HepG2 (cell line): ENCODE measurements at places on chromosomes 7 and 10. TPM values are rescaled to one million over a fixed set of nuclear protein-coding genes. Genes with fewer than 3 reads are reported as not detected.

GRCh38 chr10:86962136-86962980 lies 4.0 kb downstream of the SNCG start:
- no peak overlapping the region for H3K27ac ChIP-seq
- H3K4me1 ChIP-seq, result peaks cover 59% of the 10 kb centered on the region

DNA sequence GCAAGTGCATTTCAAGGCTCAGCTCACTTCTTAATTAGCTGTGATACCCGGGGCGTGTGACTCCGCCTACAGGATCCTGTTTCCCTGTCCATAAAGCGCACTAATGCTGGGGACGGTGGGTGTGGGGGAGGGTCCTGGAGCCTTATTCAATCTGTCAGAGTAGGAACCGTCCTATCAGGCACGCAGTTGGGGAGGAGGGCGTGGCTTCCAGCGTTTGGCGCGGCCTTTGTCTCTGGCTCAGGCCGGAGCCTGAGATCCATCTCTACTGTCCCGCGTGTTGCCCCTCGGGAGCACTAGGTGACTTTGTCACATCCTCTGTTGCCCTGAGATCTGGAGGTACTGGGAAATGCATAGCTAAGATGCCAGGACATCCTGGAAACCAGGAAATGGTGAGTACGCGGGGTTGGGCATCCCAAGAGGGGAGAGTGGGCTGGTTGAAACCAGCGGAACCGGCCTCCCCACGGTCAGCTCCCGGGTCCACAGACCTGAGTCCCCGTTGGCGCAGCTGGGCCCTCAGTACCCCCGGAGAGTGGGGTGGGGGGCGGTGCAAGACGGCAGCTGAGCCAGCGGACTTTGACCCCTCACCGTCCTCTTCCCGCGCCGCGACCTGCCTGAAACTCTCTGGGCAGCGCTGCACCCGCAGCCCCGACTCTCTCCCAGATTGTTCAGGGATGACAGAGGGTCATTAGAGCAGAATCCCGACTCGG lies 104.4 kb upstream of the ZNF92 start:
- H3K36me3 ChIP-seq, result no peaks in the 10 kb centered on the region
- H3K4me1 ChIP-seq, result peaks cover 31% of the 10 kb centered on the region
- DNase-seq, result peak; percentile 90
- H3K27me3 ChIP-seq, result peaks cover 3% of the 10 kb centered on the region; the same call in 1 of the 3 replicates
- peak overlapping the region; percentile 97 for H3K4me3 ChIP-seq

- H3K4me3 ChIP-seq, result no peak overlapping the region
- peaks cover 84% of the 10 kb centered on the region for H3K4me1 ChIP-seq
- no peak for DNase-seq
- no peak overlapping the region for H3K27ac ChIP-seq
- H3K36me3 ChIP-seq, result 0 out of 3 replicates have a peak, but pooled peaks cover 4% of the 10 kb centered on the region
These were observed 46.2 kb downstream of the CUX1 start for GRCh38 chr7:101863598-101863997.

The AMPH gene
- not detected in 2 replicates for total RNA-seq

DNA sequence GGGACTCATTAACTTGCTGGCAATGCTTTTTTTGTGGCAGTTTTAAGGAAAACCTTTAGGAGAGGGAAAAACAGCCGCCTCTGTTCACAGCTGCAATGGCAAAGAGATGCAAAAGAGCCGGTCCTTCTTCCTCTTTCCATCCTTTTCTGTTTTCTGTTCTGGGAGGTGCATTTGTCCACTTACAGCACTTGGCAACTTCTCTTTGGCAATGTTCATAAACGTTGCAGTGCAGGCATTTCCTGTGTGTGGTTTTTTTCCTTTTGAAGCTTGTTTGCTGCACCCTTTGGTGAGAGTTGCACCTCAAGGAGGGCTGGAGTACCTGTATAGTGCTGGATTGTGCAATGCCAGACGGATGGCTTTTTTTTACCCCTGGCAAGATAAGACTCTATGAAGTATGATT lies 53.9 kb upstream of the HABP2 start:
- H3K4me1 ChIP-seq, result no peaks in the 10 kb centered on the region
- DNase-seq, result no peak
- H3K36me3 ChIP-seq, result no peaks in the 10 kb centered on the region
- H3K27ac ChIP-seq, result no peak overlapping the region

- peaks cover 24% of the 10 kb centered on the region for H3K4me1 ChIP-seq
- no peak overlapping the region for H3K4me3 ChIP-seq
- H3K36me3 ChIP-seq, result peaks cover 59% of the 10 kb centered on the region; the same call in 2 of the 3 replicates
- H3K27ac ChIP-seq, result no peak overlapping the region
- H3K27me3 ChIP-seq, result no peaks in the 10 kb centered on the region
These were observed 90.4 kb downstream of the HIPK2 start for GRCh38 chr7:139687211-139687954.

The NEUROD6 gene
- not detected in 2 replicates for total RNA-seq

GRCh38 chr10:17472481-17473227 lies 18.3 kb upstream of the ST8SIA6 start:
- no peak overlapping the region for H3K27ac ChIP-seq
- no peak for DNase-seq
- no peaks in the 10 kb centered on the region for H3K4me1 ChIP-seq
- H3K36me3 ChIP-seq, result no peaks in the 10 kb centered on the region

DNA sequence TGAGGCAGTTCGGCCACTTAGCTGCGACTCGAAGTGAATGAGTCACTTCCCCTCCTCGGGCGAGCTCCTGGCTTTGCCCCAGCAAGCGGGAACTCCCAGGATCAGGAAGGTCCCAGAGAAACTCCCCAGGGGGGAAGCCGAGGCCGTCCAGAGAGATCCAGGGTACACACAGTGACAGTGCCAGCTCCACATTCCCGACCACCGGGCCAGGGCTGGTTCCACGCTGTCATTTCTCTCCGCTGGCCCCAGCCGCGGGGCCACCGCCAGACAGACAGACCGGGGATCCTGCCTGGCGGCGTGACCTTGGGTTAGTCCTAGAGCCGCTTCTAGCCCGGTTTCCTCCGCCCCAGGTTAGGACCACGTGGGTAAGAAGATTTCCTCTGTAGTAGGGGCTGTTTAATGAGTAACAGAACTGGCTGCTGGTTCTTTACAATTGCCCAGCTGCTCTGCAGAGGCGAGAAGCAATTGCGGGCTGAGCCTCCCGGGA lies 463 bp upstream of the UPP1 start:
- peak; percentile 97 for DNase-seq
- H3K4me3 ChIP-seq, result peak overlapping the region; percentile 86

DNA sequence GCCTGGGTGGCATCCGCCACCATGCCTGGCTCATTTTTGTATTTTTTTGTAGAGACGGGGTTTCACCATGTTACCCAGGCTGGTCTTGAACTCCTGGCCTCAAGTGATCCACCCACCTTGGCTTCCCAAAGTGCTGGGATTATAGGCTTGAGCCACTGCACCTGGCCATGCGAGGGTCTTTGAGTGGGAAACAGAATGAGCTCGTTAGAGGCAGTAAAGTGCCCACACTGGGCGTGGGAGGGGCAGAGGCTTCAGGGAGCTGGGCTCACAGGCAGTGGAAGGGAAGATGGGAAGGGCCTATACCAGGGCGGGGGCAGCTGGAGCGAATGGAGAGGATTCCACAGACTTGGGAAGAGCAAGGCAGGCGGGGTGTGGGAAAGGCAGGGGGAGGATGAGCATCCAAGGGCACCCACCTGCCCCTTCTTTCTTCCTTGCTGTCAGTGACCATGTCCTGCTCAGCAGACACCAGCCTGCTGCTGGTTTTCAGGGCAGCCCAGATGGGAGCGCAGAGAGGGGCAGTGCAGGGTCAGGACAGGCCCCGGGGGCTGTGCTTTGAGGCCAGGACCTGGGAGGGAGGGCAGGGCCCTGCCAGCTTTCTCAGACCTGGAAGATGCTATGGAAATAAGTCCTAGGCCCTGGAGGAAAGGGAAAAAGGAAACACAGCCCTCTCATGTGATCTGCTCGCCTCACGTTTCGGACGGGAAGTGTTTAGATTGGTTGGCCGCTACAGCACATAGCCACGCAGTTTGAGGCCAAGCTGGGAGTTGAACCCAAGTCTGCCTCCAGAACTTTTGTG lies 4.2 kb downstream of the FZD9 start:
- no peaks in the 10 kb centered on the region; the same call in 1 of the 2 replicates for H3K27me3 ChIP-seq
- H3K27ac ChIP-seq, result no peak overlapping the region
- H3K36me3 ChIP-seq, result peaks cover 7% of the 10 kb centered on the region
- no peak overlapping the region for H3K4me3 ChIP-seq

DNA sequence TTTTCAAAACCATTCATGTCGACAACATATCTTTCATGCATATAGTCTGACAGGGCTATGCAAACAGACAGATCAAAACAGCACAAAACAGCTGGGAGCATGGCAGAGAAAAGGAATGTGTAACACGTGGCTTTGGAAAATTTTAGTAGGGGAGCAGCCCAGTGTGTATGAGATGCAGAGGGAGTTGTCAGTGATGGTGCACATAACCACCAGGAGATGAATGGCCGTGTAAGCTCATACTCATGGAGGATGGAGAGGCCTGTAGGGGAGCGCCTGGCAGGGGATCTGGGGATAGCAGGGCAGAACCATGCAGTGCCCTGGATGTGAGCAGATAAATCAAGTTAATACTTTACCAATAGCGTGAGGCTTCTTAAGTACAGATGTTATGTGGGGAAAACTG lies 45.7 kb downstream of the RHOBTB1 start:
- H3K4me3 ChIP-seq, result no peak overlapping the region
- peaks cover 41% of the 10 kb centered on the region for H3K4me1 ChIP-seq
- peaks cover 3% of the 10 kb centered on the region for H3K36me3 ChIP-seq
- DNase-seq, result no peak

DNA sequence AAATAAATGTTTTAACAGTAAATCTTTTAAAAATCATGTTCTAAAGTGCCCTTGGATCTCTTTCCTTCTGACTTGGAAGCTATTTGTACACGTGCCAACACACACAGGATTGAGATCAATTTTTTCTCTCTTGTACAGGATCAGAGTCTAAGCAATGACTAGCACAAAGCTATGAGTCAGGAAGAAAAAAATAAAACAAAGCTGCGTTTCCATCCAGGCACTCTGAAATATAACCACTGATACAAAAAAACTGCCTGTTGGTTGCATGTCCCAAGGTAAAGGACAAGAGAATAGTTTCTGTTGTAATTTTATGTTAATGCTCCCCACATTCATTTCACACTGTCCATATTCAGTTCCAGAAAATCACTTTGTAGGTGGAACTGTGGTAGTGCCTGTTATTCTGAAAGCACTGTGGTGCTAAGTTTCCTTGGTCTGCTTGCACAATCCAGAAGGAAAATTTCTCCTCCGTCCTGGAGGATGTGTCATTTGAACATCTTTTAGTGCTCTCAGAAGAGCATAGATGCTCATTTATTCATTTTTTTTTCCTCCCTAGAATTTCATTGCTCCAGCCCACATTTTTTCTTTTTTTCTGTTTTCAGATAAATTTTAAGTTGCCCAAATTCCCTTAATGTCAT lies 113.4 kb downstream of the PLXDC2 start:
- no peaks in the 10 kb centered on the region for H3K27me3 ChIP-seq
- H3K4me1 ChIP-seq, result no peaks in the 10 kb centered on the region
- no peak overlapping the region for H3K4me3 ChIP-seq
- H3K27ac ChIP-seq, result no peak overlapping the region
- no peak for DNase-seq

The CPA4 gene
- 0.17 and 0.22 TPM in 2 replicates for total RNA-seq

DNA sequence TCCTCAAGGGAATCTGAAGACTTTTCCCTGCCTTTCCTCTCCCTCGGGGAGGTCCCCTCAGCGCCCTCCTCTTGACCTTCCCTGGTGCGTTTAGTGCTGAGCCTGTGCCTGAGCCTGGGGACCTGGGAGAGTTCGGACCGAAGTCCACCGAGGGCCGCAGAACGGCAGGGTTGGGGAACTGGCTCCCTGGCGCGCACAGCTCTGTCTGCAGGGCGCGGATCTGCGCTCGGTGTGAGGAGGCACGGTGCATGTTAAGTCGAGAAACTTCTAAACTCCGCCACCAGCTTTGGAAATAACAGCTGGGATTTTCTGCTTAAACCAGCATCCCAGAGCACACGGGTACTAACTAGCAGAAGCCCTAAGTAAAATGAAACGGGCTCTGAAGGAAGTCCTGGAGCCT lies 44.2 kb upstream of the SLC29A4 start:
- H3K36me3 ChIP-seq, result no peaks in the 10 kb centered on the region
- H3K4me3 ChIP-seq, result peak overlapping the region; percentile 27; the same call in 1 of the 2 replicates
- peak; percentile 31 for DNase-seq
- H3K4me1 ChIP-seq, result peaks cover 22% of the 10 kb centered on the region
- H3K27ac ChIP-seq, result no peak overlapping the region
- H3K27me3 ChIP-seq, result no peaks in the 10 kb centered on the region; the same call in 2 of the 3 replicates

DNA sequence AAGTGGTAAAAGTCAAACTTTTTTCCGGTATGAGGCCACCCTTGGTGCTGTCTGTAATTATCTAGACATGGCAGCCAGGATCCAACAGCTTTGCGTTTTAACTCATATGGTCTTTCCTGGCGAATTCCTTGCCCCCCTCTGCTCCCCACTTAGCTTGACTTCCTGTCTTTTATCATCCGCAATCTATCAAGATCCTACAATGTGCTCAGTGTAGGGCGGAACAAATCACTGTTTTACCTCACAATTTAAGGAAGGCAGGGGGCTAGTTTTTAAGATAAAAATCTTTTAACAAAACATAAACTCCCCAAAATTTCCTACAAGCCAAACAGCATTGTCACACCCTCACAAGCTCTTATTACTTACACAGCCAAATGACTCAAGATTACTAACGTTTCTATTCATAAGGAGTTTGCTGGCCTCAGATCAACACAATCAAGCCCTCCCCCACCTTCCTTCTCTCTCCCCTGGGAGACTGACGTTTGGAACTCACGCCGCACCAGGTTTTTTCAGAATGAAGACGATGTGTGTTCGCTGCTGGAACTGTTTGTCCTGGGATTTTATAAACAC lies 1.3 kb upstream of the CDK14 start:
- DNase-seq, result no peak
- H3K4me3 ChIP-seq, result no peak overlapping the region
- 0 out of 2 replicates have a peak, but pooled peaks cover 2% of the 10 kb centered on the region for H3K27me3 ChIP-seq

GRCh38 chr7:20107582-20107981 lies 109.6 kb downstream of the MACC1 start:
- no peaks in the 10 kb centered on the region for H3K4me1 ChIP-seq
- DNase-seq, result no peak
- H3K27ac ChIP-seq, result no peak overlapping the region
- no peak overlapping the region for H3K4me3 ChIP-seq

The TLL2 gene
- 0.09 TPM in 1 of 2 replicates, not detected in the other for total RNA-seq

GRCh38 chr7:157500171-157500960 lies 163.6 kb downstream of the DNAJB6 start:
- no peaks in the 10 kb centered on the region for H3K36me3 ChIP-seq
- no peak for DNase-seq
- no peak overlapping the region for H3K4me3 ChIP-seq

DNA sequence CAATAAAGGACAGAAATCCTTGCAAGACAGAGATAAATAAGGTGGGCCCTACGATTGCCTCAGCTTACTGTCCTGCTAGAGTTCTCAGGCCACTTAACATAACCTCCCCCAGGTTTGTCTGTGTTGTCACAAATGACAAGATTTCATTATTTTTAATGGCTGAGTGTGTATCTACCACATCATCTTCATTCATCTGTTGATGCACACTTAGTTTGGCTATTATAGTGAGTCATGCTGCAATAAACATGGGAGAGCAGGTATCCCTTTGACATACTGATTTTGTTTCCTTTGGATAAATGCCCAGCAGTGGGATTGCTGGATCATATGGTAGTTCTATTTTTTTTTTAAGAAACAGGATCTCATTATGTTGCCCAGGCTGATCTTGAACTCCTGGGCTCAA lies 60.6 kb downstream of the PRTFDC1 start:
- H3K27ac ChIP-seq, result no peak overlapping the region
- H3K4me1 ChIP-seq, result no peaks in the 10 kb centered on the region
- no peak for DNase-seq
- no peaks in the 10 kb centered on the region for H3K36me3 ChIP-seq
